ENCODE measurements at places on chromosomes 1 and 21.

GRCh38 chr1:27383039-27383605 lies at the start of gene CD164L2:
TSS of gene CD164L2 (minus strand) at chr1:27383333. CDS start at chr1:27383239, 94 bp downstream.
- peak; percentile 71 for DNase-seq

DNA sequence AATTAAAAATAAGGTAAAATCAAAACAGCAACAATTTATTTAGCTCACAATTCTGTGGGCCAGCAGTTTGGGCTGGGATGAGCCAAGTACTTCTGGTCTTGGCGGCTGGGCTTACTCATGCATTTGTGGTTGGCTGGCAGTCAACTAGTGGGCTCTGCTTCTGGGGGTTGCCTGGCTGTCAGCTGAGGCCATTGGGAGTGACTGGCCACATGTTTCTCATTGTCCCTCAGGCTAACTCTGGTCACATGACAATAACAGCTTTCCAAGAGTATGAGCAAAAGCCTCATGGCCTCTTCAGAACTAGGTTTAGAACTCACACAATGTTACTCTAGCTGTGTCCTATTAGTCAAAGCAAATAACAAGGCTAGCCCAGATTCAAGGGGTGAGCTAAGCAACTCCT lies 15.6 kb upstream of the CHIA start:
- no peak for DNase-seq

- no peak for DNase-seq
Observed at GRCh38 chr1:147337040-147337630, 94.7 kb downstream of the CHD1L start.

GRCh38 chr1:8962812-8963530 lies 17.3 kb downstream of the CA6 start:
- peak; percentile 31 for DNase-seq

- no peak for DNase-seq
Observed at GRCh38 chr1:52166996-52167753, 25.3 kb downstream of the ZFYVE9 start.

DNA sequence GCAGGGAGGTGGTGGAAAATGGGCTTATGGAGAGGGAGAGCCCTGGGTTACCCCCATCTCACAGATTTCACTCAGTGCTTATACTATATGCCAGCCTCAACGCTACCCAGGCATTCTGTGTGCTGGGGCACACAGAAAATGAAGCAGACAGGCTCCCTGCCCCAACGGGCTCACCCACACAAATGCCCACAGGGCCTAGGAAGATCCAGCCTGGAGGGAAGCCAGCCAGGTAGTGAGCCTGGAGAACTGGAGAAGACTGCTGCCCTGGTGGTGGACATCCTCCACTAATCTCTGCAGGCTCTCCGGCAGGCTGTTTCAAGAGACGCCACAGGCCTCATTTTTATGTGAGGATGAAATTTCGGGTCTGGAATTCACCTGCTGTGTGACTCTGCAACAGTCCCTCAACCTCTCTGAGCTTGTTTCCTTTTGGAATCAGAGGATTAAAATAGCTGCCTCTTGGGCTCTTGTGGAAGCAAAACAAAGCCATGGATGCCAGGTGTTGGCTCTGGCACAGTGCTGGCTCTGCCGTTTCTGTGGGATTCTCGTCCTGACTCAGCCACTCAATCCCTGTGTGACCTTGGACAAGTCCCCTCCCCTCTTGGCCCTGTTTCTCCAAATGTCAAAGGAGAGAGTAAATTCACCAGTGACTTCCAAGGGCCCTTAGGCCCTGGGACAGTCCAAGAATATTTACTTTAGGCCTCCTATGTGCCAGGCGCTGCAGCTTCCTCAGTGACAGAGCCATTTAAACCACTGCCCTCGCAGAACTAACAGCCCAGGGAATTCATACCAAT lies 3.6 kb downstream of the PAQR7 start:
- DNase-seq = no peak

DNA sequence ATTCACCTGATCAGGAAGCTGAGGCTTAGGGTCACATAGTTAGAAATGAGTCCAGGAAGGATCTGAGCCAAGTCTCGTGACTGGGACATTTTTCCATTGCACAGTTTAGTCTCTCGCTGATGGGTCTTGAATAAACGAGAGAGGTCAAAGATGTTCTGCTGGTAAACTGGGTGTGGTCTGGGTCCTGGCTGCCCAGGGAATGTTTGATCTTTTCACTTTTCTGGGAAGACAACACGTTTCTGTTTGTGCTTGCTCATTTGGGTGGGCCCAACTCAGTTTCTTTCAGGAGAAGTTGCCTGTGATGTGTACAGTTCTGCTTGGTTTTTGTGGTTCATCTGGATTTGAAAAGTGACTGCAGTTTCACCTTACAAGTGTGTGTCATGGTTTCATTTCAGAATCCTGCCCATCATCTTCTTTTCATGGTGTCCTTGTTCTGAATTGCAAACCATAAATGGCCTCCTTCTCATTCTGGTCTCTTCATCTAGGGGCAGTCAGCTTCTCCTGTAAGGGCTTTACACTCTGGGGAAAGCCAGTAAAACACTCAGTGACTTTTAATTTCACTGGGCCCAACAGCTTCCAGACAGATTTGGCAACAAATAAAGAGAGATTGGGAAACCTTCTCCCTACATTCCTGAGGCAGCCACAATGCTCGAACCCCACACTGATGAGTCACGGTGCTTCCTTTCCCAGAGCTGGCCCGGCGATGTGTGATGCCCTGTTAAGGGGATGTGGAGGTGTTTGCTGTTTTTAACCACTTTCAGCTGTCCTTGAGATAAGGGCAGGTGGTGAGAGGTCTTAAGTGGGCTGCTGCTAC lies 7.2 kb upstream of the TACSTD2 start:
- no peak for DNase-seq

DNA sequence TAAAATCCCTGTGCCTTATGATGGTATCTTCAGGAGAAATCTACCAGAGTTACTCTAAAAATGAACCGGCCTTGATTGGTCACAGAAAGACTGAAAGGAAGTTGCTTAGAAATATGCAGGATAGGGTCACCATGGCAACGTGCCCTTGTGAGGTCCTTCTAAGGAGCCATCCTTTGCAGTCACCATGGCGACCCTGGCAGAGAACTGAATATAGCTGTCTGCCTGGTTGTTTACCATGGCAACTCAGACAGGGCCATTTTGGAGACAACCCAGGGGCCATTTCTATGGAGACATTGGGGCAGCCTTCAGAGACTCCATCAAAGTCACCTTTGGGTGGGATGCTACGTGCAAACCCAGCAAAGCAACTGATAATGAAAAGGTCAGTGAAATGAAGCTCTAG lies 43.0 kb downstream of the SNX7 start:
- peak; percentile 76 for DNase-seq

DNA sequence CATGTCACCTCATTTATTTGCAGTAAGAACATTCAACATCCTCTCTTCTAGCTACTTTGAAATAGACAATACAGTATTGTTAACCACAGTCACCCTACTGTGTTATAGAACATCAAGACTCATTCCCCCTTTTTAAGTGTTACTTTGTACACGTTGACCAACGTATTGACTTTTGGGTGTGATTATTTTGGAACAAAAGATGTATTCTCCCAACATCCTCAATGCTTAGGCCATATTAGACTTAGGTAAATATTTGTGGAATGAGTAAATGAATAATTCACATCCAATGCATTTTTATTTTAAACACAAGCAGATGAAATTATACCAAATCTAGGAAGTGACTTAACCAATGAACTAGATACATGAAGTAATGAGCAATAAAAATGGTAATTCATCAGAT lies 296.6 kb downstream of the CHRM3 start:
- DNase-seq = no peak

DNA sequence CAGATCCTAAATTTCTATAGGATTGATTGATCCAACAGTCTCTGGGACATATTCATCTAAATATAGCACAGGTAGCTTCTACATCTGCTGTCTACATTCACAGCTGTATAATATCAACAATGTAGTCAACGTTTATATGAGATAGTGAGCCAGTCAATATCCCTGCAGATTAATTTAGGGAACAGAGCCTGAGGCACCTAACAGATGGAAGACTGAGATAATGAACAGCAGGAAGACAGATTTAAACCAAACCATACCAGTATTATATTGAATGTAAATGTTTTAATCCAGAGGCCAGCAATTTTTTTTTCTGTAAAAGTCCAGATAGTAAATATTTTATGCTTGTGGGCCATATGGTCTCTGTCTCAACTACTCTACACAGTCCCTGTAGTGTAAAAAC lies 2072.4 kb downstream of the MRPL39 start:
- DNase-seq = no peak

GRCh38 chr21:45074818-45075595 lies 627 bp downstream of the ADARB1 start:
- DNase-seq = no peak

DNA sequence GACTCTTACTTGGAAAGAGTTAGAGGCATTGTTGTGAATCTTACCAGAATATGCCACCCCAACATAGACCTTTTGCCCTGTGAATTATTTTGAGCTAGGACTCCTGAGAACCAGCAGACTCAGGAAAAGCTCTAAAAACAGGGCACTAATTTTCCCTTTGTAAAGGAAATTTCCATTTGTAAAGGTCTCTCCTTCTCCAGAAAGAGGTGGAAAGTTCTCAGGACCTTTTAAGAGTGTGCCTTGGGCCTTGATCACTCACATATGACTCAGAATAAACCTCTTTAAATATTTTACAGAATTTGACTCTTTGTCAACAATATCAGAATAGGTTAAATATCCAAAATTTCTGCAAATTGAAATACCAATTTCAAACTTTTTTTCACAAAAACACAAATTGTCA lies 721.8 kb upstream of the NCAM2 start:
- DNase-seq = no peak

DNA sequence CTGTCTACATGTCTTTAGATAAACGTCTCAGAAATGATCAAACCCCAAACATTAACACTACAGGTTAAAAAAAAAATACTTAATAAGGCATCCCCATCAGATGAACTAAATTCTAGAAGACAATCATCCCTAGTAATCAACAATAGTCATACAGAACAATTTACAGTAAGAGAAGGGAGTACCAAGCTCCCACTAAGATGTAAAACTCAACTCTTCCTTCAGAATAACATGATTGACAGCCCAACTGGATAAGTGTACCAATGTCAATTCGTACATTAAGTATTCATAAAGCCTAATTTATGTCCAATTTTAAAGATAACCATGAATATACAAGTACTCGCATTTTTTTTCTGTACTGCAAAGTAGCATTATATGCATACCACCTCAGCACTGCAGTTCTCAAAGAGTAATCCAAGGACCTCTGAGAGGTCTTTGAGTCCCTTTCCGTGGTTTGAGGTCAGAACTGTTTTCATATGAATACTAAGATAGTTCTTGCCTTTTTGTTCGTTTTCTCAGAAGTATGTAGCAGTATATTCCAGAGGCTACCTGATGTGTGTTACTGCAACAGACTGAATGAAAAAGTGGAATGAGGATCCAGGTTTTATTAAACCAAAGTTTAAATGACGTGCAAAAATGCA lies 6.6 kb downstream of the SCAF4 start:
- no peak for DNase-seq

- no peak for DNase-seq
Observed at GRCh38 chr1:162856260-162856659, 4.7 kb downstream of the CCDC190 start.

All from NCI-H1417 (cell line).